ENCODE measurements at places on chromosomes 11 and 22. TPM values are rescaled to one million over a fixed set of nuclear protein-coding genes. Genes with fewer than 3 reads are reported as not detected.

Gene FAM83F
- total RNA-seq = not detected

Gene IL18
- total RNA-seq = 4.6 TPM

Gene TRIM34
- total RNA-seq = 4.3 TPM

Gene PHF21B
- not detected for total RNA-seq

GRCh38 chr22:32744176-32744959 is 57.1 kb upstream of the TIMP3 start:
- no peaks in the 10 kb centered on the region for H3K36me3 ChIP-seq
- H3K27ac ChIP-seq = no peak overlapping the region
- peaks cover 20% of the 10 kb centered on the region for H3K27me3 ChIP-seq
- peak overlapping the region; percentile 76 for H3K4me3 ChIP-seq

DNA sequence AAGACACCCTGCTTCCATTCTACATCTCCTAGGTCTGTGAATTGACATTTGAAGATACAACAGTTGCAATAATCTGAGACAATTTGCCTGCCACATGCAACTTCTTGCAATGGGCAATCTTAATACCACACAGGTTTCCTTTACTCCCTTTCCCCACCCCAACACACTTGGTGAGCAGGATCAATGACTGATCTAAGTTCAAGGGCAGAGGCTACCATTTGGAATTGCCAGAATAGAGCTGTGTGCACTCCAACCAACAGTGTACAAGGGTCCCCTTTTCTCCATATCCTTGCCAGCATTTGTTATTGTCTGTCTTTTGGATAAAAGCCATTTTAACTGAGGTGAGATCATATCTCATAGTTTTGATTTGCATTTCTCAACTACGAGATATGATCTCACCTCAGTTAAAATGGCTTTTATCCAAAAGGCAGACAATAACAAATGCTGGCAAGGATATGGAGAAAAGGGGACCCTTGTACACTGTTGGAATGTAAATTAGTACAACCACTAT is 2.9 kb upstream of the NNMT start:
- no peak overlapping the region for H3K27ac ChIP-seq
- no peaks in the 10 kb centered on the region for H3K36me3 ChIP-seq

DNA sequence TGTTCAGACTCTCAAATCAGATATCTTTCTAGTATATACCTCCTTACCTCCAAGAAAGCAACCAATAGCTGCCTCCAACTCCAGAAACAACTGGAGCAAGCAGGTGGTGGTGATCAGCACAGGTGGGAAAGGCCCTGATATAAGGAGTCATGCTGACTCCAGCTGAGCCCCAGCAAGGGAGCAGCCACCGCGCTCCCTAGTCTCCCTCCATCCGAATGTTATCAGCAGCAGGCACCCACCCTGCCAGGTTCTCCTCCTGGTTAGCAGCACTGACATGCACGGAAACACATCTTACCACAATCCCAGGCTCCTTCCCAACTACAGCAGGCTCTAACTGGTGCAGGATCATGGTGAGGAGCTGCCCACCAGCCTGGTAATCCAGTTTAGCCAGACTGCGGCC is 18.5 kb upstream of the STK33 start:
- no peak overlapping the region for H3K4me3 ChIP-seq
- H3K27me3 ChIP-seq = no peaks in the 10 kb centered on the region
- H3K36me3 ChIP-seq = no peaks in the 10 kb centered on the region
- peaks cover 8% of the 10 kb centered on the region for H3K4me1 ChIP-seq
- no peak for DNase-seq

DNA sequence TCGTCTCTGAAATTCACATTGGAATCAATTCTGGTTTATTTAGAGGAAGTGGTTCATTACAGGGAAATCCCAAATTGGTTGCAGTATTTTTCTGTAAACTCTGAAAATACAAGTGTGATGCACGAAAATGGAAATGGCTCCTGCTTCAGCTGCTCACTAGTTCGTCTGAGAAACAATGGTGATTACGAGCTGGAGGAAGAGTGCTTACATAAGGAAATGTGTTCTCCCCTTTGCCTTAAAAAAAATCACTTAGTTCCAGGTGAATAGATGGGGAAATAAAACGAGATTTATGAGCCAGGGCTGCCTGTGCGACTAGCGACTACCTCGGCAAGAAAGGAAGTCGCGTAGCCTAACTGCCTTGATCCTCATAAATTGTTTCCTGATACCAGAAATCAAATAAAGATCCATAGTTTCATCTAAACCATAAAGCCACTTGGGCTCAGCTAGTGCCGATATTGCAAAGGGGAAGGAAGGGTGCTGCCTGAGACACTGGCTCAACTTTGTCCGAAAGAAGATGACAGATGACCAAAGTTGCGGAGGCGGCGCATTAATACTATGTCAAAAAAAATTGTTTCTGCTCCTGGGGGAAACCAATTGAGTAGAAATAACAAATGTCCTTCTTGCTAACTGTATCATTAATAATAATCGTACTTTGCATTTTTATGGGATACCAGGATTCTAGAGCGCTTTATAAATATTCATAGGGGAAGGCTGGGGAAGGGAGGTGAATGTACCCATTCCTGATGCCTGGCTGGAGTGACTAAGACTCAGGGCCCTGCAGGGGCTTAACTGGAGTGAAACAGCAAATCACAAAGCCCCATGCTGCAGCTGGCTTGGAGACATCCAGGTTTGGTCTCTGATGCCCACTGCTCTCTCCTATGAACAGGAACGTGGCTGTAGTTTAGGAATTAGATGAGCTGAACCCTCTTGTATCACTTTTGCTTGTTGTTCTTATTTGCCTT is 185.7 kb downstream of the BLID start:
- H3K27me3 ChIP-seq = peaks cover 45% of the 10 kb centered on the region
- no peaks in the 10 kb centered on the region for H3K36me3 ChIP-seq
- no peak for DNase-seq
- no peak overlapping the region for H3K4me3 ChIP-seq
- H3K27ac ChIP-seq = no peak overlapping the region
- no peaks in the 10 kb centered on the region for H3K4me1 ChIP-seq

DNA sequence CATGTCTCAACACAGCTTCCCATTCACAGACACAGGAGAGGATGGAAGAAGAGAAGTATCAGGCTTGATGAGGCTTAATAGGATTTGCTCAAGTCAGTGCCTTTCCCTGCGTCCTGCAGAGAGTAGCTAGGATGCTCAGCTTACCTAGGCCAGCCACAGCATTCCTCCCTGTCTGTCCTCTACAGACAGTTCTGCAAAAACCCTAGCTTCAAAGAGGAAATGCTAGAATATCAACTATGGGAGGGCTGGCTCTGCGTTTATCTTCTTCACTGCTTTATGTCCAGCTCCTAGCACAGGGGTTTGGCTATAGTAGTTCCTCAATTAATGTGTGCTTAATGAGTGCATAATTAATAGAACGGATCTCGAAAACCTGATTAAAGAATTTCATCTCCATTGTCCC is 16.4 kb downstream of the KCNJ5 start:
- DNase-seq = no peak
- H3K4me3 ChIP-seq = no peak overlapping the region
- peaks cover 14% of the 10 kb centered on the region for H3K4me1 ChIP-seq
- H3K27me3 ChIP-seq = peaks cover 39% of the 10 kb centered on the region
- H3K27ac ChIP-seq = no peak overlapping the region
- H3K36me3 ChIP-seq = no peaks in the 10 kb centered on the region

DNA sequence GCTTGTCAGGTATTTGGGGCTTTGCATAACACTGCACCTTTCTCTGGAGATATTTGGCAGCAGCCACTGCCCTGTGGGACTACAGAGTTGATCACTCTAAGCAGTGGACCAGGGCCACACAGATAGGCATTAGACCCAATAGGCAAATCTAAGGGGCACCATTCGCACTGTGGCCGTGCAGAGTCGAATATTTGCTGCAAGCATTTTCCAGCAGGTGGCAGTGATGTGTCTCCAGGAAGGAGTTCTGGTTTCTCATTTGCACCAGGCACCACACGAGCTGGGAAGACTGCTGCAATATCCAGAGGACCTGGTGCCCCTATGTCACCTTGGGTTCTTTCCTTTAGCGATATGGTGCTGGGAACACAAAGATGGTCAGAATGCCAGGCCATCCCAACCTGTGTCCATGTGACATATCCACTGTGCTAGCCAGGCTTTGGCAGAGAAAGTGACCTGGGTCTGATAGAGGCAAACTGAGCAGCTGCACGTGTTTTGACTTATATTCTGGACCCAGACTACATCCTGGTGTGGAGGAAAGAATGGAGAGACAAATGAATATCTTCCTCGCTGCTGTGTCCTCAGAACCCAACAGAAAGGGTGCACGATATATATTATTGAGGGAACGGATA is 318.7 kb downstream of the BUD13 start:
- no peak for DNase-seq
- no peaks in the 10 kb centered on the region for H3K4me1 ChIP-seq
- H3K27me3 ChIP-seq = peaks cover 10% of the 10 kb centered on the region
